ENCODE measurements at places on chromosomes 12 and 14.

GRCh38 chr14:75479770-75480600 lies 42.3 kb upstream of the BATF start:
- DNase-seq = no peak

DNA sequence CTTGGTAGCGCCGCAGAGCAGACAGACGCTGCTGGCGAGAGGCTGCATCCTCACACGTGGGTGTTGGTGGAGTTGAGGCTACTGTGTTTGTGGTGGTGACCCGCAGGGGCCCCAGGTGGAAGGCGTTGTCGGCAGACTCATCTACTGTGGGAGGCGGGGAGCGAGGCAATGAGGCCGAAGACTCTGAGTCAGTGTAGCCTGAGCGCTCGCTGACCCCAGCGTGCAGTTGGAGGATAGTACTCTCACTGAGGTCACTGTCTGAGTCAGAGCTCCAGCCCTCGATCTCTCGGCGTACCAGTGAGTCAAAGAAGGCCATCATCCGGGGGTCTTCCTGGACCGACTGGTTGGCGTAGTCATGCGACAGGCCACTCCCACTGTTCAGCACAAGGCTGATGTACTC lies 76.0 kb upstream of the ACTN1 start:
- no peak for DNase-seq

GRCh38 chr12:51307655-51308593 lies 16.1 kb downstream of the BIN2 start:
- peak; percentile 18 for DNase-seq

DNA sequence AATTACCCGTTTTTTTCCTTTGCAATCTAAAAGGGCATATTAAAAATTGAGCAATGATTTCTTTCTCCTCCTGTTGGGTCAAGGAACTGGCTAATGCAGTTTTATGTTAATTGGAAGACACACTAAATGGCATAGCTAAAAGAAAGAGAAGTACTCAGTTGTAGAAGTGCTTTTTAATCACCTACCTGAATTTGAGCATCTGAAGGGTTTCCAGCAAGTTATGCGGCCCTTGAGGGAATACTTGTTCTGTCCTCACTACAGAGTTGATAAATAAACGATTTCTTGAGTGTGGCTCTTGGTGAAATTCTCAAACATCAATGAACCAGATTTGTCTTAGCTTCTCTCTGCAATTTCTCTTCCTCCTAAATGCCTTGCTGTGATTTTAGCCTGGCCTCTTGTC lies 184.1 kb upstream of the RPH3A start:
- no peak for DNase-seq

DNA sequence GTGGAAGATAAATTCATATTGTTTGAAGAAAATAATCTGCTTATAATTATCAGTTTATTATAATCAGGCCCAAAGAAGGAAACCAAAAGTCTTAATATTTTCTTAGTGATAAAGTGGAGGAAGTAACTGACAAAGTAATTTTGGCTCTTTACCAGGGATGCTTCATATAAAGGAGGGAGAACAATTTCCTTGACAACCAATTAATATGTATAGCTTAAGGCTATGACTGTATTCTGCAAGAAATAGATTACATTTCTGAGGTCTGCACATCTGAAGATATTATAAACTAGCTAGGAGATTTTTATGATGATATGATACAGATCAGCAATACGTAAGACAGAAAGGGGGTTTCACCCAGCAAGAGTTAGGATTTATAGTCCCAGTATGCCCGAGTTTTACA lies 90.8 kb downstream of the BICD1 start:
- DNase-seq = no peak

- no peak for DNase-seq
Observed at GRCh38 chr12:104212516-104212915, 3.1 kb upstream of the TXNRD1 start.

DNA sequence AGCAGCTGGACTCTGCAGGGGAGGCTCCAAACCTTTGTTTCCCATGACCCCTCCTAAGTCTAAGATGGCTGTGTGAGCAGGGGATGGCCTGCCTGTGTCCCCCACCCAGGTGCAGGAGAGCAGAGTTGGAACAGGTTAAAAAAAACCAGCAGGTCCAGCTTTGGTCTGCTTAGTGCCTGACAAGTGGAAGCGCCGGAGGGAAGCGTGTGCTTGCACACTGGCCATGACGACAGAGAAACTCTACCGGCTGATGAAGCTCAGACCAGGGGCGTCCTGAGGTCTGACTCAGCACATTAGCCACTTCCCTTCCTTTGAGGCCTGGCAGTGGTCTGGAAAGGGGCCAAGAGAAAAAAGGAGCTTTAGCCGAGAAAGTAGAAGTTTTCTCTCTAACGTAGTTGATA lies 280.1 kb downstream of the VRK1 start:
- peak; percentile 13 for DNase-seq

GRCh38 chr12:56634837-56635791 lies 5.0 kb upstream of the BAZ2A start:
- peak; percentile 91 for DNase-seq
